Suprapubic skin (tissue), 4 donors: ENCODE measurements at places on chromosomes 6 and 20. TPM values are rescaled to one million over a fixed set of nuclear protein-coding genes. Genes with fewer than 3 reads are reported as not detected.

LPIN3 gene
- total RNA-seq = 213 TPM

TTK gene
- 2.5 TPM for total RNA-seq

NRSN2 gene
- total RNA-seq = 10.7 TPM

NNAT gene
- 7.8 TPM for total RNA-seq

SSTR4 gene
- not detected for total RNA-seq
